ENCODE measurements at places on chromosomes 3 and 15. TPM values are rescaled to one million over a fixed set of nuclear protein-coding genes. Genes with fewer than 3 reads are reported as not detected.

ST3GAL6 gene
- total RNA-seq, result 22.2 TPM

CCR4 gene
- 0.24 TPM for total RNA-seq

MYO5A gene
- total RNA-seq, result 18.1 TPM

RAF1 gene
- total RNA-seq, result 116 TPM

TIMP4 gene
- 72.8 TPM for total RNA-seq

GRCh38 chr15:95804484-95804883 lies 526.0 kb upstream of the NR2F2 start:
- no peak for DNase-seq

DNA sequence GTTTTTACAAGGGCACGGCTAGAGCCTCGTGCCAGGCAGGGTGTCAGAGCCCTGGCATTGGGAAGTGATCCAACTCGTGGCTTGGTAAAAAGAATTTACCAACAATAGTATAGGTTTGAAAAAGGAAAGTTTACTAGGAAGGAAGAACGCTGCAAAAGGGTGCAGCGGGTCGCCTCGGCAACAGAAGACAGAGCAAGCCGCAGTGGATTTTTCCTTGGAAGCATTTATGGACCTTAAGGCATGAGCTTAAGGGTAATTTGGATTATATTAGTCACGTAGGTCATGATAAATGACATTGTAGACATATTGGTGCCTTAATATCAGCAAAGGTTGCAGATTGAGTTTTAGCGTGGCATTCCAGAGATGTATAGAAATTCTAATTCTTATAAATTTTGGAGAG lies 163.4 kb upstream of the PPP2R3A start:
- DNase-seq, result no peak

- DNase-seq, result no peak
These were observed 117.2 kb downstream of the TCF12 start for GRCh38 chr15:57035664-57036063.

- DNase-seq, result no peak
These were observed 41.9 kb downstream of the FAM43A start for GRCh38 chr3:194727435-194728128.

DNA sequence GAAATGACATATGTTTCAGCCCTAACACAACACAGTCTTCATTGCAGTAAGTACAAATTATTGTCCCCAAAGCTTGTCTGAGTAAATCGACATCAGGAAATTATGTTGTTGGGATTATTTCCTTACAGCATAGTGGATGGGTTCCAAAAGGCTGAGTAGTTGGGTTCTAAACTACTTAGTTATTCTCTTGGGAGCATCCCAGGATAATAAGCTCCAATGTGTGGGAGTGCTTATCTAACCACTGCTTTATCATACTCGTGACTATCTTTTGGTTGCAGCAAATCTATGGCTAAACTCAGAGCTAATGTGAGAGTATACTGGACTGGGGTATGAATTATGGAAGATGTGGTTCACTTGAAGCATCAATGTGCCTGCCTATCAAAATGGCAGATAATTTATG lies 128.5 kb downstream of the RBMS3 start:
- no peak for DNase-seq

GRCh38 chr3:48140336-48140757 lies 47.9 kb downstream of the CDC25A start:
- no peak for DNase-seq

- DNase-seq, result no peak
These were observed 1.5 kb downstream of the MRPL46 start for GRCh38 chr15:88465633-88466224.

GRCh38 chr3:38147421-38147820 lies 9.0 kb downstream of the MYD88 start:
- no peak for DNase-seq

GRCh38 chr15:49423901-49424550 lies 984 bp downstream of the FGF7 start:
- no peak for DNase-seq

- no peak for DNase-seq
These were observed 28.9 kb upstream of the BHLHE40 start for GRCh38 chr3:4950351-4950784.

DNA sequence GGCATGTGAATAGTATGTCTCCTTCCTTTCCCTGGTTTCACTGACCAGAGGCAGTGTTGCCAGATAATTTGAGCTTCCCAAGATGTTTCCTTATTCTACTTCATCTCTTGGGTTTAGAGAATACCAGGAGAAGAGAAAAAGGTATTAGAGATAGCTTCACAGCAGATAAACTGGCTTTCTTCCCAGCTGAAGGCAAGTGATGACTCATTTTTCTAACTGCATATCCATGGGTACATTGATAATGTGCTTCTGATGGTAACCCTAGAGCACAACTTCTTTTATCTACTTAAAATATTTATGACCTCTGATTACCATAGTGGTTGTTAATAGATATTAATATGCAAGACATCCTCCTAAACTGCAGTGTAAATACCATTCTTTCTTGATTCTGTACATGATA lies 34.6 kb upstream of the CMTM8 start:
- DNase-seq, result no peak

- no peak for DNase-seq
These were observed 31.0 kb upstream of the PTPRG start for GRCh38 chr3:61530355-61530754.

GRCh38 chr3:73718326-73719110 lies 93.8 kb upstream of the PDZRN3 start:
- DNase-seq, result no peak

DNA sequence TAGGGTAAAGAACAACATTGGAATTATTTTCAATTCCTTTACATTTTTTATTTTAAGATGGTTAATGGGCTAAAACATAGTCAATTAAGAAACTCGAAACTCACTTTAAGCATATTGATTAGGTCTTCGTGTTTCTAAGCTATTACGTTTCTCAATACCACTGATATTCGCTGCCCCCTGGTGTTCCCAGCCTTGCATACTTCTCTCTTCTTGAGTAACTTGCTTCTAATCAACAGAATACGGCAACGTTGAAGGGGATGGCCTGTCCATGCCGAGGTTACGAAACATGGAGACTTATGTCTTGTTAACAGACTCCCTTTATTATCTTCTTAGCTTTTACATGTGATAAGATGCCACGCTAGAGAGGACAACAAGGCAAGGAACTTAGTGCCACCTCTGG lies 43.6 kb downstream of the ROBO1 start:
- no peak for DNase-seq

DNA sequence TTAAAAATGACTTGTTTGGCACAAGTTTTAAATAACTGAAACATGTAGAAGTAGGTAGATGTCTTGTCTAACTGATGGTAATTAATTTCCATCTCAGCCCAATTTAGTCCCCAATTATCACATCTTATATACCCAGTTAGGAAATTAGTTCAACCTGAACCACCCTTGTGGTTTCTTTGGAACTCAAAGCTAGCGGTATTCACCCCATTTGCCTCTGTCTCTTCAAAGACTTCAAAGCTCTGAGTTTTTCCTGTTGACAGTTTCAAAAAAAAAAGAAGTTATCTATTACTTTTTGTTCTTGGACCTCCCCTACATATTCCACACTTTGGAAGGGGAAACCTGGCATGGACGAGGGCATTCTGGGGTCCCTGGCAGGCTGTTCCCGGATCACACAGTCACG lies 236.5 kb downstream of the KCNMB2 start:
- no peak for DNase-seq

DNA sequence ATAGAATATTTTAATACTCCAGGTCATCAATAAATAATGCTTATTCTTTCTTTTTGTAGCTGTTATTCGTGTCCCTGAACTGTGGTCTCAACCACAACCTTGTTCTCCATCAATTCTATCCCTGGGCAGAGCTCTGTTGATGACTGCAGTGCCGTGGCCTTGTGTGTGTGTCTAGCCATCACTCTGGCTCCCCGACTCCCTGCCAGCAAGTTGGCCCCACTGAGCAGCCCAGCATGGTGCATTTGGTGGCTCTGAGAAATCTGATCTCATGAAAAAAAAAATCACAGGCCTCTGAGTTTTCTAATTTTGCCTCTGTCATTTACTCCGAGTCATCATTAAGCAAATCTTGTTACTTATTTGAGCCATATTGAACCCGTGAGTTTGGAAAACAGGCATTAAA lies 164.7 kb downstream of the GOLGA6L6 start:
- no peak for DNase-seq

GRCh38 chr15:95025924-95026728 lies 794.8 kb downstream of the MCTP2 start:
- DNase-seq, result peak; percentile 50

DNA sequence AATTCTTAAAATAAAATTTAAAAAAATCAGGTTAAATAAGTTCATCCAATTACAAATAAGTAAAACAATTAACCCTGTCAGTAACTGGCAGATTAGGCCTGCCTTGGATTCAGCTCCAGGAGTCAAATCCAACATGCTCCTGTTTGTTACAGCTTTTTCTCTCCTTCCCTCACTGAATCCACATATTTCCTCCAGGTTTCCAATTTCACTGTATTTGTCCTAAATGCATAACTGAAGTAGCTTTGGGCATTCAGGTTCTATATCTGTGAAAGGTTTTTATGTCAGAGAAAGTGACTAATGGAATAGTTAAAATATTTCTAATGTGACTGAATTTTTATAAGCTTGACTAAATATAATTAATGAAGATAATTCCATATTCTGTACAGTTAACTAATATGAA lies 79.7 kb downstream of the IFT80 start:
- no peak for DNase-seq

Measured in left cardiac atrium (tissue), 4 donors.